Naive thymus-derived CD8-positive, alpha-beta T cell (primary cell): ENCODE measurements at places on chromosomes 5 and 9.

GRCh38 chr5:157088342-157088990 is 20.4 kb downstream of the HAVCR2 start:
- DNase-seq = no peak

GRCh38 chr5:6108981-6109825 is 269.1 kb downstream of the MED10 start:
- no peak for DNase-seq

DNA sequence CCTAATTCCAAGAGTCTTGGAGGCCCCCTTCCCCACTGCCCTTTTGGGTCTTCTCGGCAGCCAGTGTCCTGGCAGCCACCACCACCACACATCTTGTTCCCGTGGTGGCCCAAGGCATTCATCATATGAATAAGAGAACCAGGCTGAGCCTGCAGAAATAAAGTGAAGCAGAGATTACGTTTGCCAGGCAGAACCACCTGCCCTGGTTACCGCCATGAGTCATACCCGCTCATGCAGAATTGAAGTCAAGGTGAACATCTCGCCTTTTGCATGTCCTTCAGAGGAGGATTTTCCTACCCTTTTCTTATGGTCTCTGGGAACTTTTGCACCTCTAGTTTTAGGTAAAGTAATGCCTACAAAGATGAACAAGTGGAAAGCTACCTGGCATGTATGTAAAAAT is 119.5 kb upstream of the LMX1B start:
- no peak for DNase-seq

GRCh38 chr5:59537961-59538749 is 355.4 kb downstream of the PDE4D start:
- DNase-seq = no peak

DNA sequence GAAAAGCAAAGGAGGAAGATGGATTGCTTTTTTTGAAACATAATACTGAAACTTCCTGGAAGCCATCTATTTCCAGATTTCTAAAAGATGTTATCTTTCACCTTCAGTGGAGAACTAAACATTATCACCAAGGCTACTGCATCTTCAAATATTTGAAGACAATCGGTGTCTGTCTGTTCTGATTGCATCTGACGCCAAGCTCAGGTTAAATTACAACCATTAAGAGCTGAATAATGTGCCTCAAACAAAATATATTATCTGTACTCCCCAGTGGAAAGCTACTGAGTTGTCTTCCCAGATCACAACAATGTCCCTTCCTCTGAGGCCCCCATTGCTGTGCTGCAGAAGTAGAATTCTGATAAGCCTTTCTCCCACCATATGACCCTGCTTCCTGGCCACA is 342.3 kb downstream of the PLK2 start:
- DNase-seq = no peak

DNA sequence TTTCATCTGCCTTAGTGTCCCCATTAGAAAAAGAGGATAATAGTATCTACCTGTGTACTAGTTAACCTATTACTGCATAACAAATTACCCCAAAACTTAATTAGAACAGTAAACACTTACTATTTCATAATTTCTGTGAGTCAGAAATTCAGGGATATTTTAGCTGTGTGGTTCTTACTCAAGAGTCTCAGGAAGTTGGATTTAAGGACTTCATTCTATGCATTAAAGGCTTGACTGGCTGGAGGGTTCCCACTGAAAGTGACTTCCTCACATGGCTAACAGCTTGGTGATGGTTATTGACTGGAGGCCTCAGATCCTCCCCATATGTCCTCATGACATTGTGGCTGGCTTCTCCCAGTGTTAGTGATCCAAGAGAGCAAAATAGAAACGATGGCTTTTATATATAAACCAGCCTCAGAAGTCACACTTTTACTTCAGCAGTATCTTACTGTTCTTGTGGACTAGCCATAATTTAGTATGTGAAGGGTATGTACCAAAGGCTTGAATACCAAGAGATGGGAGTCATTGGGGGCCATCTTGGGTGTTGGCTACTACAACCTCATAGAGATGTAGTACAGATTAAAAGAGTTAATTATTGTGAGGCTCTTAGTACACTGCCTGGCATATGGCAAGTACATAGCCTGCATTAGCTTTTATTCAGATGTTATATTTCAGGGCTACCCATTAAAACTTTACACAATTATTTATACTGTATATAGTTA is 9.9 kb downstream of the RAD23B start:
- no peak for DNase-seq

DNA sequence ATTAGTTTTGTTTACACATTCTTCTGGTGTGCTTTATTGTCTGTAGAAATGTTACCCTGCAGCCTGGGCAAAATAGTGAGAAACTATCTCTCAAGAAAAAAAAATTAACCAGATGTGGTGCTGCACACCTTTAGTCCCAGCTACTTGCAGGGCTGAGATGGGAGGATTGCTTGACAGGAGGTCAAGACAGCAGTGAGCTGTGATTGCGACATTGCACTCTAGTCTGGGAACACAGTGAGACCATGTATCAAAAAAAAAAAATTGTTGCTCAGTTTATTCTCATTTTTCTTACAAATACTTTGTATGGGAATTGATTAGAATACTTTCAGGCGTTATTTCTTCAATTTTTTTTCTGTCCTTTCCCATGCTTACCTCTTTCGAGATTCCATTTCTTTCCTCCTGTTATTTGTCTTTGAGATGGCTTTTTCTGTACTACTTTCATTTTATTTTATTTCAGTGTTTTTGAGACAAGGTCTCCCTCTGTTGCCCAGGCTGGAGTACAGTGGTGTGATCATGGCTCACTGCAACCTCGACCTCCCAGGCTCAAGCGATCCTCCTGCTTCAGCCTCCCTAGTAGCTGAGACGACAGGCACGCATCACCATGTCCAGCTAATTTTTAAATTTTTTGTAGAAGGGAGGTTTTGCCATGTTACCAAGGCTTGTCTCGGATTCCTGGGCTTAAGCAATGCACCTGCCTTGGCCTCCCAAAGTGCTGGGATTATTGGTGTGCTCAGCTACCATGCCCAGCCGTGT is 24.9 kb downstream of the TENT2 start:
- DNase-seq = no peak

GRCh38 chr5:137648361-137648760 is 87.5 kb downstream of the KLHL3 start:
- no peak for DNase-seq

DNA sequence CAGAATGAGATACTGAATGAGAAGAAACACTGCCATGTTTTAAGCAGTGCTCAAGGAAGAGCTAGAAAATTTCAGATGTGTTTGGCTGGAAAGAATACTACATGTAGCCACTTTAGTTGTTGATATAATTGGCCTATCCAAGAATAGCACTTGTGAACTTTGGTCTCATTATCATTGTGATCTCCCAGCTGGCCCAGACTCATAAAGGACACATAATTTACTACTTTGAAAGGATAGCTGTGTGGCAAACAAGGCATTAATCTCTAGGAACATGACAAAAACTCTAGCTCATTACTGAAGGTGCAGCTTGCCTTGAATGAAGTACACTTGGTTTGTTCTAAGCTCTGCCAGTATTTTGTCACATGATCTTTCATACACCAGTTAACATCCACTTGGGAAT is 356.3 kb downstream of the CSNK1G3 start:
- DNase-seq = no peak

DNA sequence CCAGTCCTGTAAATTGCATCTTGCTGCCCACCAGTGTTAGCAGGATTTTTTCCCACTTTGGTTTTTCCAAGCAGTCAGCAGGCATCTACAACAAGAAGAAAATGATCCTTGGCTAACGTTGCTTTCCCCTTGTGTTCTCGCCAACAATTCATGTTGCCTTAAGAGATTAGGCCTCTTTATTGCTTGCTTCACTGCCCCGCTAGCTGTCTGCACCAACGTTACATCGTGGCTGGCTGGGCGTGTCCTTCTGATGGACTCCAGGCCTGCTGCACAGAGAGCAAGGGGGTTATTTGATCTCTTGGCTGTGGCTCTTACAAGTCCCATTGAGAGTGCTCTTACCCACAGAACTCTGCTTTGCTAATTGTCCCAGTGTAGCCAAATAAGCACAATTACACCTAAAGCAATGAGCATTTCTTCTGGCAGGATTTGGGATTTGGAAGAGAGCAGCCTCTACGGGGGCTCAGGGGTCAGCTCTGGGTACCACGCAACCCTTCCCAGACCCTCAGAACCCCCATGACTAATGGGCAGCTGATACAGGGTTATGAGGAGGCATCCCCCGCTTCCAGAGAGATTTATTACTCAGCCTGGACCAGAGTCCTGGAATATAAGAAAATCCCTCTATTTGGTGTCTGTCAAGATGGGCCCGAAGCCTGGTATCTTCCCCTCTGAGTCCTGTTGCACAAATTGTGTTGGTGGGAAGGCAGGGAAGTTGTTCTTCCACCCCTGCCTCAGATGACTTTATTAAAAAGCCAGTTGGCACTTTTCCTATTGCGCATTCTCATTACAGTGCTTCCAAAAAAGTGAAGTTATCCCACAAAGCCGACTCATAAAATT is 17.6 kb downstream of the DCANP1 start:
- DNase-seq = no peak

- DNase-seq = no peak
Measured at GRCh38 chr5:36105819-36106218, 39.1 kb upstream of the UGT3A2 start.

GRCh38 chr5:31255041-31255440 is 61.6 kb downstream of the CDH6 start:
- DNase-seq = no peak

- DNase-seq = no peak
Measured at GRCh38 chr5:1241509-1242080, 16.4 kb downstream of the SLC6A18 start.

DNA sequence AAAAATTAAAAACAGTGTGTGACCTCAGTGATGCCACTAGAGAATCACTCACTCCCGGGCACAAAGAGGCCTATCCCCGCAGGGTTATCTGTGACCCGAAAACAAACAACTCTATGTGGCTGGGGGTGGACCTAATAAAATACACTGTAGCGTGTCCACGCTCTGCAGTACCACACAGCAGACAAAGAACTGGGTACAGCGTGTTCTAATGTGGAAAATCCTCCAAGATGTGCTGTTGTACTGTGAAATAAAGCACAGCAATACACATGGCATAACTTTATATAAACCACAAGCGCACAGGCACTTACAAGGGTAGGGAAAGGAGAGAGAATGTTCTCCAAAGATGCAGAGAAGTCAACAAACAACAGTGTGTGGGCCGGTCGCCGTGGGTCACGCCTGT is 8.1 kb upstream of the SLC34A1 start:
- no peak for DNase-seq

DNA sequence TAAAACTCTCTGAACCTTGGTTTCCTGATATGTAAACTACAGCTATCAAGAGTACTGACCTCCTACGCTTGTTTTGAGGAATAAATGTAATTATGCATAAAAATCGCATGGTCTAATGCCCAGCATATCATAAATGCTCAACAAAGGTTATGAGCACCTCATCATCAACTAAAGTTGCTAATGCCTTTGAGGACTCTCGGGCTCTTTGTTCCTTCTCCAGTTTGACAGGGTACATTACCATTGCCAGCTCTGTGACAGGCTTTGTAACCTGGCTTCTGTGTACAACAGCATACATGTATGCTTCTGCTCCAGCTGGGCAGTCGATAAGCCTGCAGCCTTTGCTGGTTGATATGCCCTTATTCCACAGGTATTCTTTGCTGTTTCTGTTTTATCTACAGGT is 95.2 kb downstream of the C9orf152 start:
- DNase-seq = no peak

GRCh38 chr5:77168161-77168878 is 42.2 kb upstream of the PDE8B start:
- no peak for DNase-seq

- DNase-seq = no peak
Measured at GRCh38 chr9:136149337-136149736, 30.7 kb upstream of the TMEM250 start.

DNA sequence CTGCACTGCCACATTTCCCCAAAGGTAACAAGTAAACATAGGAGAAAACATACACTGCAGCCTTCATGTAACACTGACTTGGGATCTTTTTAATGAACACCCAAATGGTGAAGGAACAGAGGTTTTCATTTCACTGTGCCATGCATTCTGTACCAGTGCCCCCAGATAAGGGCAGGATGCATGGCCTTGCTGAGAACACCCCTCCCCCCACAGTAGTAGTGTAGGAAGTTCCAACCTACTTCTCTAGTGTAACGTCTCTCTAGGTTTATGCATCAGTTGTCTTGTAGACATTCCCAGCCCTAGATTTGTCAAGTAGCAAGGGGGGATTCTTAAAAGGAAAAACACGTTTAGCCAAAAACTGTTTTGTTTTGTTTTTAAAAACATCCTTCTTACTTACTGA is 29.9 kb downstream of the MAP3K1 start:
- no peak for DNase-seq

DNA sequence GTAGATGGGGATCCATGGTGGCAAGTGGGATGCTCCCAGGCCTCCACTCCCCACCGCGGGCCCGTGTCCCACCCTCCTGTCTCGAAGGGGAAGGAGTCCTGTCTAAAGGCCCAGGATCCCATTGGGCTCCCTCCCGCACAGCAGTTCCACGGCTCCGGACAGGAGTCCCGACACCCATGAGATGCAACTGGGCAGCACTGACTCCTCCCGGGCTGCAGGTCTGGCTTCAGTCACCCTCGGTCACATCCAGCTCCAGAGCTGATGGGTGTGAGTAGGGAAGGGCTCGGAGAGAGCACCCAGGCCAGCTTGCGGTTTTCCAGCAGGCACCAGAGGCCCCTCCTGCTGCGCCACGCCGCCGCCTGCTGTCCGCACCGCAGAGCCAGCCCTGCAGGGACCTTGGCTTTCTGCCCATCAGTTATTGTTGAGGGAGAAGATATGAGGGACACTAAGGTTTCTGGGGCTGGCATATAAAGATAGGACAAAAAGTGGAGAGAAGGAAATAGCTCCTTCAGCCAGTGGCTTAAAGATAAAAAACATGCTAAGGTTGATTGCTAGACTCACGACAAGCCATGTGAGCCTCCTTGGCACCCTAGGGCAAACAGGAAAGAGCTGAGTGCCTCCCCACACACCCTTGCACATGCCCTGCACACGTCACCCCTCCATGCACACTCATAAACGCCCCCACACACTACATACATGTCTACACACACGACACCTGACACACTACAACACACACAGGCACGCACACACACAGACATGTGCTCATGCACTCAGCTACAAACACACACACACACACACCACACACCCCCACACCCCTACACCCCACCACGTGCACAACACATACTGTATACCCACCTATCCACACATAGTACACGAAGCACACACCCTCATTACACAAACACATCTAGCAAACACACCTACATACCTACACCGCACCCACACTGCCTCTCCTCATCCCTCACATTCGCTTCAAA is 79.0 kb downstream of the AK8 start:
- DNase-seq = no peak

GRCh38 chr9:135289081-135289491 is 190.5 kb upstream of the PPP1R26 start:
- no peak for DNase-seq

DNA sequence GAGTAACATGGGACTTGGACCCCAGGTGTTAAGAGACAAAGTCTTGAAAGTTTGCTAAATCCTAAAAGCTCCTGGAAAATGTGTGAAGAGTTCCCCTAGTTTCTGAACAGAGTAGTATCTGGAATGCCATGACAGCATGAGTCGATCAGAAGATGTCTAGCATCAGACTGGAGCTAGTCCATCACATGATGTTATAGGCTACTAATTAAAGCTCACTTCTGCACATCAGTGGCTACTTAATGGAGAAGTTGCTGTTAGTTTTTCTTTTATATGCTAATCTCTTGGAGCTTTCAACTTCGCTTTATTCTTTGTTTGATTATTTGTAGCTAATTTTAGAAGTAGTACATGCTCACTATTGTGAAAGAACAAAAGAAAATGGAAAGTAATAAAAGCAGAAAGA is 471.3 kb upstream of the KLF4 start:
- no peak for DNase-seq

- DNase-seq = no peak
Measured at GRCh38 chr9:123834218-123834888, 95.6 kb downstream of the DENND1A start.

- no peak for DNase-seq
Measured at GRCh38 chr5:173622183-173623047, 6.0 kb upstream of the BOD1 start.
